ENCODE measurements at places on chromosomes 3 and 15. TPM values are rescaled to one million over a fixed set of nuclear protein-coding genes. Genes with fewer than 3 reads are reported as not detected.

DGKG gene
- total RNA-seq = 1.8 TPM

DNA sequence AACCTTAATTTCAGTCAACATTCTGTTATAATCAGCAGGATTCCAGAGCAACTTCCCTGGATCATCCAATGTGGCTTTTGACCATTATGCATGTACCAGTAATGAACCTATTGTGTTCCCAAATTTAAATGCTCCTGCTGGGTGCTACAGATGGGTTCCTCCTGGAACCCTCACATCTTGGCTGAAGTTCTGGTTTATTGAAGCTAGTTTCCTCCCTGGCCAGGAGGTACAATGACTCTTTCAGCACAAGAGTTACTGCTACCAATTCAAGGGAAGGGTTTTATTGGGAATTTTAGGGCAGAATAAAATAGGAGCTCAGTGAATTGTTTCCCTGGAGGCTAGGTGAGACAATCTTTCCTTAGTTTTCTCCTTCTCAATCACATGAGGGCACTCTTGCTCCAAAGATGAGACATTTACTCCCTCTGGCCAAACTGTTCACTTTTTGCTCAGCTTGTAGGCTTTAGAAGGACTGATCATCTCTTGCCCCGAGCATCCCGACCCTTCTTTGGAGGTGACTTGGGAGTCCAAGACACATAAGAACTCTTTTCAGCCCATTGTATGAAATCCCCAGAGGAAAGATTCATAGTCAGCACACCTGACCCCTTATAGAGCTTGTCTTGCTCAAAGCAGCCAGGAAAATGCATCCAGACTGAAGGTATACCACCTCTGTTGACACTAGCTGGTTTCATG, 8.8 kb upstream of the NPHP3 start:
- peak; percentile 78 for DNase-seq

PRSS50 gene
- 0.09 TPM for total RNA-seq

BLOC1S6 gene
- total RNA-seq = 49.3 TPM

HIGD2B gene
- total RNA-seq = not detected

- DNase-seq = peak; percentile 49
Measured at GRCh38 chr3:134427400-134428111, 53.3 kb upstream of the AMOTL2 start.

PAQR5 gene
- 0.13 TPM for total RNA-seq

GRCh38 chr3:63231643-63232042, 46.5 kb upstream of the SYNPR start:
- no peak for DNase-seq

- no peak for DNase-seq
Measured at GRCh38 chr3:43919029-43919428, 228.3 kb downstream of the ABHD5 start.

- peak; percentile 31 for DNase-seq
Measured at GRCh38 chr3:61381745-61382392, 130.6 kb upstream of the FHIT start.

DNA sequence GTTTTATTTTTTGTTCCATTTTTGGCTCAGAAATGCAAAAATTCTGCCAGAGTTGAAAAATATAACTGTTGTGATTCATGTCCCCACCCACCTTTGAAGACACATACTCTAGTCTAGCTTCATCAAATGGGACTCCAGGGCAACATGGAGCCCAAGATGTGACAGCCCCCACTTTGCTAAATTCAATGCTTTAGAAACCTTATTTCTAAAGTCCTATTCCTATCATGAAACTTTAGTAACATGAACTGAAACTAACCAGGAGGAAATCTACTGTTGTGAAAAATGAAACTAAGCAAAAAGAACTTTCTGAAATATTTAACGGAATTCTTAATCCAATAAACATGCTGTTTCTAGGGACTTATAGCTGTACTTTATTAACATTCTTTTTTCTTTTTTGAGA, 20.3 kb downstream of the UBP1 start:
- DNase-seq = no peak

DNA sequence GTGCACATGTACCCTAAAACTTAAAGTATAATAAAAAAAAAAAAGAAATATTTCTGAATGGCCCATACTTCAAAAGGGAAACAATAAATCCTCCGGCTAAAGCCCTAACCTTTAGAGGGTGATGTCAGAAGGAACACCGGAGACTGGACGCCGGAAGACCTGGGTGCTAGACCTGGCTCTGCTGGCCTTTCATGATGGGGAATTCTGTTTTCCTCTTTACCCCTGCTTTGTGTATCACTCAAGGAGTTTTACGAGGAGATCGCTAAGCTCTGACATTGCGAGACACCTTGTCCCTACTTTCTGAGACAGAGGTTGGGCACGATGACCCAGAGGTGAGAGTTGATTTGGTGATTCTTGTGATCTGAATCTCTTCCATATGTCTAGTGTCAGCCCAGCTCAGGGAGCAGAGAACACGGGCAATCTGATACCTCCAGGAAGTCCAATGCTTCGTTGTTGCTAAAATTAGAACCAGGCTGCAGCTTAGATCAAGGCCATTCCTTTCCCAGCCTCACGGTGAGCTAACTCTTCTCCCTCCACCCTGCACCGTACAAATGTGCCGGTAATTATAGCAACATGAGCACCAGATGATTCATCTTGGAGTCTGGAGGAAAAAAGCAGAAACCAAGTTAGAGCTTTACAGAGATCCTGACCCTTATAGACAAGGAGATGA, 42.0 kb upstream of the CFAP161 start:
- peak; percentile 93 for DNase-seq

TIPARP gene
- 11.5 TPM for total RNA-seq

Data from muscle of leg (tissue), 16 donors.